Stimulated activated CD4-positive, alpha-beta T cell treated with anti-CD3 and anti-CD28 coated beads, Interleukin-1b, Interleukin-23, amount 100 ng/mL, for 4 hours (primary cell): ENCODE measurements at places on chromosomes 1 and 21.

DNA sequence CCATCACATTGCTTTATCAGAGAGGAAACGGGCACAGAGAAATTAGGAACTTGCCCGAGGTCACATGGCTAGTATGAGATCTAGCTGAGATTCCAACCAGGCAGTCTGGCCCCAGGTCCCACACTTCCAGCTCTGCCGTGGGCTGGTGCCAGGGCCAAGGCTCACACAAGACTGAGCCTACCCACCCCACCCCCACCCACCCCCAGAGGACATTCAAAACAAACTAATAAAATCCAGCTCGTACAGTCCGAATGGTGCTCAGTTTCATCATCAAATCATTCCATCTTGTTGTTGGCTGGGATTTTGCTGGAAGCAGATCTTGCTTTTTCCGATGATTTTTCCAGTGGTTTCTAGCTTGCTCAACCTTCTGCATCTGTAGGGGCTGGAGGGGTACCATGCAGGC lies 27.9 kb downstream of the MATN1 start:
- no peak for DNase-seq

GRCh38 chr1:205150651-205151428 lies 29.1 kb upstream of the RBBP5 start:
- DNase-seq = no peak

DNA sequence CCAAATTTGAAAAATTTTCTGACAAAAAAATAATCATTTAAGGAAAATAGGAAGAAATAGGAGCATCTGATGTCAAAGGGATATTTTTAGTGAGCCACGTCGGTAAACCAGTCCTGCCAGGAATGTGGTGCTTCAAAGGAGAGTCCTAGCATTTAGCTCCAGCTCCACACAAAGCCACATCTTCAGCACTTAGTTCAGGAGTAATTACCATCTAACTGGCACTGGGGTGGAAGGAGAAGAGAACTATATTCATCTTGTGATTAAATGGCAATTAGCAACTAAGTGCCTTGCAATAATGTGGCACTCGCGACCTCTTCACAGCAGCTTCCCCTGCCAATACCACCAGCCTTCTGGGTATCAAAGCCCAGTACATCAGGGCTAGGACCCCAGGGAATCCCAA lies 409.1 kb downstream of the SETD4 start:
- DNase-seq = no peak

DNA sequence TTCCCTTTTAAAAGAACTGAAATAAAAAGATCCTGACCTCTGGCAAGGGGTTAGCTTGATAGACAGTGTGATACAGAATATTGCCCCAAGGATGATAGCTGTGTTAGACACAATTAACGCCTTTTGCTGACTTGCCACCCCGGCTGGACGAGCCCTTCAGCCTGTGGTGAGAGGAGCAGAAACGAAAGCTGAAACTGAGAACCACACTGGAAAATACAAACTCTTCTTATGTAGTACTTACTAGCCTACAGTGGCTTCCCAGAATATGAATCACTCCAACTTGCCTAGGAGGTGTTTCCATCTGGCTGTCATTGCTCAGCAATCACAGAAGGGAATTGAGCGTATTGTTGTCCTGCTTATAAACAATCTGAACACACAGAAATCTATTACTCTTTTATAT lies 22.9 kb downstream of the SAMSN1 start:
- peak; percentile 29 for DNase-seq

DNA sequence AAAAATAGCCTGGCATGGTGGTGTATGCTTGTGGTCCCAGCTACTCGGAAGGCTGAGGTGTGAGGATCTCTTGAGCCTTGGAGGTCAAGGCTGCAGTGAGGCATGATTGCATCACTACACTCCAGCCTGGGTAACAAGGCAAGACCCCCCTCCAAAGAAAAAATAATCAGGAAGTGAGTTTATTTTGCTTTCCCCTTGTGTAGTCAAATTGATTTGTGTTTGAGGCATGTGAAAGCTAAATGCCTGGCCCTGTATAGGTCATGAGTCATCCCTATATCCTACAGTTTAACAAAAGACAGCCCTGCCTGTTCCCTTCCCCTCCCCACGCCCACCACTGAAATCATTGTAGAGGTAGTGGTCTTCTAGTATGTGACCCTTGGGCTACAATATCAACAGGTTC lies 241.4 kb upstream of the JUN start:
- DNase-seq = no peak

GRCh38 chr1:227308367-227309336 lies 9.6 kb downstream of the CDC42BPA start:
- DNase-seq = no peak

- DNase-seq = no peak
Measured at GRCh38 chr21:34166468-34166867, 93.1 kb downstream of the MRPS6 start.

GRCh38 chr1:17348593-17349234 lies 23.3 kb upstream of the PADI6 start:
- no peak for DNase-seq

GRCh38 chr1:1286313-1287261 lies 6.4 kb downstream of the SCNN1D start:
- no peak for DNase-seq

- no peak for DNase-seq
Measured at GRCh38 chr1:32077451-32077850, 4.7 kb downstream of the TMEM39B start.

- DNase-seq = no peak
Measured at GRCh38 chr1:217315346-217315745, 315.5 kb downstream of the GPATCH2 start.

DNA sequence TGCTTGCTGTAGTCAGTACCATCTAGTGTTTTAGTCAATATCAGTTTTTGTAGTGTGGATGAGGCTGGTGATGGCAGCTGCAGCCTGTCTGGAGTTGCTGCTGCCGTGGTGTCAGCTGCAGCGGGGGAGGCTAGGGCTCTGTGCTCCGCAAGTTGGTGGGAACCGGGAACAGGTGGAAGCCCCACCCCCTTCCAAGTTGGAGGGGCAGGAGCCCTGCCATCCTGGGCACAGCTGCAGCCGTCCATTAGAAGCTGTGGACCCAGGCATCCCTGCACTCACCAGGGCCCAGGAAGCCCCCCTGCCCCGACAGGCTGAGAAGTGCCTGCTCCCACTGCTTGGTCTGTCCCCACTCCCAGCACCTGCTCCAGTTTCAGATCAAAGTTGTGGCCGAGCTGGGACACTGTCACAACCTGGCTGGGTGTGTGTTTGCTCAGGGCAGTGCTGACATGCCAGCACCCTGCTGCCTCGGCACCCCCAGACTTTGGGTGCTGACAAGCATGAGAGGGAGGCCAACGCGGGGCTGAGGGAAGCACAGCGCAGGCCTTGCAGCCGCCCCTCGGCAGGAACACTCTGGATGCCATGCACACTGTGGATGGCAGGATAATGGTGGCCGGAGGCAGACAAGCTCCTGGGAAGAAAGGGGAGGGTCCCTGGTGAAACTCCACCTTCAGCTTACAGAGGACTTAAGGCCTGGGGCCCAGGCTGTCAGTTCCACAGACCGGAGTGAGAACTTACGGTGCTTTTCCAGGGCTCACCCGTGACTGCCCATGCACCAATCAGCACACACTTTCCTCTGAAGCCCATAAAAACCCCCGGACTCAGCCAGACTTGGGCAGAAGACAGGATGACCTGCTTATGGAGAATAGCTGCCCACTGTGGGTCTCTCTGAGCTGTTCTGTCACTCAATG lies 86.9 kb downstream of the ADARB1 start:
- DNase-seq = no peak

GRCh38 chr1:27097484-27097917 lies 57.4 kb downstream of the SLC9A1 start:
- peak; percentile 54 for DNase-seq

- no peak for DNase-seq
Measured at GRCh38 chr21:21182401-21183010, 184.3 kb downstream of the NCAM2 start.

- no peak for DNase-seq
Measured at GRCh38 chr1:234844479-234845031, 234.6 kb upstream of the IRF2BP2 start.
